ENCODE measurements at places on chromosomes 2 and 18.

GRCh38 chr2:150166313-150167051 lies 321.0 kb downstream of the RND3 start:
- no peak for DNase-seq

- no peak for DNase-seq
Observed at GRCh38 chr2:45685260-45685659, 33.8 kb downstream of the PRKCE start.

GRCh38 chr2:195559431-195559914 lies 97.6 kb upstream of the SLC39A10 start:
- no peak for DNase-seq

GRCh38 chr2:218888341-218888740 lies 7.7 kb downstream of the WNT10A start:
- no peak for DNase-seq

- no peak for DNase-seq
Observed at GRCh38 chr2:138779406-138779780, 797 bp downstream of the NXPH2 start.

- DNase-seq, result no peak
Observed at GRCh38 chr2:176137252-176137580, 7.7 kb downstream of the HOXD8 start.

GRCh38 chr2:28055325-28055970 lies 164.9 kb downstream of the BABAM2 start:
- DNase-seq, result no peak

DNA sequence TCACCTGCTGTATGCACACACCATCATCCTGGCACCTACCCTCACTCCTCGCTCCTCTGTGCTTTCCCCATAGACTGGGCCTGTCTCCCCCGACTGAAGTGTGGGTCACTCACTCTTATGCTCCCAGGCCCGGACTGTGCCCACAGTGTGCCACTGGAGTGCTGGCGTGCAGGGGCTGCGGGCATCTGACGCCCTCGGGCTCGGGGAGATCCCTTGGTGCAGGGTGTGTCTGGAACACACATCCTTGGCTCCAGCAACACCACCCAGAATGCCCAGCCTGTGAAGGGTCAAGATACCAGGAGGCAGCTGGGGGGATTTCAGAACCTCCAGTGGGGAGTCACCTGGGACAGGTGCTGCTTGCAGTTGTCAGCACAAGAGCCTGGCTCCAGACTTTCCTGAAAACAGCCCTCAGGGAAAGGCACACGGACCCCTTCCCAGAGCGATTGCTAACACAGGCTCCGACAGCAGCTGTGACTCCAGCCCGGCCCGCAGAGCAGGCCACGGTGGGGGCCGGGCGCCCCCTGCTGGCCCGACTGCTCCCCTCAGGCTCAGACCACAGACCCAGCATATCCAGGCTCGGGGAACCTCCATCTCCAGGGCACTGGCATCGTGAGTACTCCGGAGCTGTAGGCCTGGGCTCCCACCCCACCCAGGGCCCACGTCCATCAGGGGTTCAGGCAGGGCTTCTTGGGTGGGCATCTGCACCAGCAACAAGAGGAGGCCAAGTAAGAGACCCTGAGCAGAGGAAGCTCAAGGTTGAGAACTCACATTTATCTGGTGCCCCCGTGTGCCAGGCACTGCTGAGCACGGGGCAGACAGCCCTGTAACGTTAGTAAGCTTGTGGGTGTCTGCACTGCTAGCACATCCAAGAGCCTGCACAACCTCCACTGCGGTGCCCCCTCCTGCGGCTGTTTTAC lies 8.6 kb downstream of the HS1BP3 start:
- DNase-seq, result peak; percentile 68

DNA sequence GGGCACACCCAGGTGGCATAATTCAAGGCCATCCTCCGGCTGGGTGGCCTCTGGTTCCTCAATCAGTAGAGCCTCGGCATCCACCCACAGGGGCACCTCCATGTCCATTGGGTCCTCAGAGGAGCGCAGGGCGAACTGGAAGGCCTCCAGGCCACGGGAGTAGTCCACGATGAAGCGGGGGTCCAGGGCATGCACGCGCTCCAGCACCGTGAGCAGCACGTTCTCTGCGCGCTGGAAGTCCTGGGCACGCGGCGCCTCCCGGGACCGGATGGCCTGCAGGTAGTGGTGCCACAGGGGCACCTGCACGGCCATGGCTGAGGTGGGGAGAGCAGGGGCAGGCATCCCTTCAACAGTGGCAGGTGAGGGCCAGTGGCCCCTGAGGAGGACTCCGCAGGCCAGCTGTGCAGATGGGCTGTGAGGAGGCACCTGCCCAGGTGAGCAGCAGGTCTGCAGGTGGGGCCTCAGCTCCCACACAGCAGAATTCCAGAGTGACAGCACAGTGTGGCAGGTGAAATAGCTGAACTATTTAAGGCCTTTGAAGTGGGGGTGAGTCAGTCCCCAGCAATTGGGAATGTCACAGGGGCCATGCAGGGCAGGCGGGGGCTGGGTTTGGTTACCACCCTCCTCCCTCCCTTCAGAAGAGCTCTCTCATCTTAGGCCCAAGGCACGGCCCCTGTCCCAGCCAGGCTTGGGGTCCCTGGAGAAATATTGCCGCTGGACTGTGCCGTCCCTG lies at the start of gene MAB21L4:
MAB21L4 (minus strand) TSS at position 501 of the 733 bp plus-strand sequence; CDS start at position 342, 159 bp downstream.
- no peak for DNase-seq

GRCh38 chr2:186328838-186329237 lies 157.2 kb upstream of the ZC3H15 start:
- no peak for DNase-seq

GRCh38 chr2:98541906-98542305 lies 66.4 kb downstream of the COA5 start:
- DNase-seq, result no peak

All from ovary (tissue), 10 donors.